ENCODE measurements at places on chromosomes 1 and 21.

DNA sequence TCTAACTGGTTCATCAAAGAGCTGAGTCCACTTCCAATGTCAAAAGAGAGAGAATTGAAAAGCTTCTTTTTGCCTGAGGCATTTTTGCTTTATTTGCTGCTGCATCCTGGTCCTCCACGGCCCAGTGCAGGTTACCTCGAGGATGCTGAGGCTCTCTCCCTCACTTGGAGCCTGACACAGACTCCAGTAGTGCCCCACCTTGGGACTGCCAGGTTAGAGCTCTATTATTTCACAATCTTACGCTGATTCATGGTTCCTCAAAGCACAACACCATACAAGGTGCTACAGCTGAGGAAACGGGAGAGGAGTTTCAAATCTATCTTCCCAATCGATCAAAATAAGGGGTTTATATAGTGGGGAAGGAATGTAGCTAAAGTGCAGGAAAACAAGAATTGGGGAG is 13.6 kb upstream of the PLPPR4 start:
- no peak for DNase-seq

- DNase-seq = no peak
Observed at GRCh38 chr1:226816576-226816975, 53.8 kb upstream of the PSEN2 start.

GRCh38 chr1:157517016-157517415 is 35.3 kb downstream of the FCRL5 start:
- no peak for DNase-seq

GRCh38 chr21:44449473-44450363 is 5.6 kb upstream of the LRRC3 start:
- no peak for DNase-seq

DNA sequence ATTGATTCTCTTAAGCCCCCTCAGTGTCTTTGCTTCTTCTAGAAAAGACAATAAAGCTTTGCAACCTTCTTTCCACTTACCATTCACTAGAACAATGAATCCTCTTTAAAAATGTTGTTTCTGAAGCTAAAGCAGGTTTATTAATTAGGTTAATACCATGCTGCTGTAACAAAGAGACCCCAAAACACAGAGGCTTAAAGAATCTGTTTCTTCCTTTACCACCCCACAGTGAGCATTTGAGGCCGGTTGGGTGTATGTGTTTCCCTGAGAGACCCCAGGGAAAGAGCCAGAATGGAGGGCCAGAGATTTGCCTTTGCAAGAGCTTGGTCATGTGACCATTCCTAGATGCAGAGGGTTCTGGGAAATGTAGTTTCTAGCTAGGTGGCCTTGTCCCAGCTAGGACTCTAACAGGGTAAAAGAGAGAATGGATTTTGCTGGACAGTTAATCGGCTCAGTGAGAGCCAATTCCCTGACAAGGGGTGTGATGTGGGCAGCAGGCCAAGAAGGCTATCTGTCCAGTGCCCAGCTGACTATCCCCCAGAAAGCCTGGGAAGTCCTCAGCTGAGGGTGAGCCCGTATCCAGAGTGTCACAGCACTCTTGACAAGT is 191.8 kb upstream of the TMEM51 start:
- DNase-seq = no peak

- no peak for DNase-seq
Observed at GRCh38 chr21:44671911-44672310, 5.2 kb upstream of the KRTAP12-2 start.

DNA sequence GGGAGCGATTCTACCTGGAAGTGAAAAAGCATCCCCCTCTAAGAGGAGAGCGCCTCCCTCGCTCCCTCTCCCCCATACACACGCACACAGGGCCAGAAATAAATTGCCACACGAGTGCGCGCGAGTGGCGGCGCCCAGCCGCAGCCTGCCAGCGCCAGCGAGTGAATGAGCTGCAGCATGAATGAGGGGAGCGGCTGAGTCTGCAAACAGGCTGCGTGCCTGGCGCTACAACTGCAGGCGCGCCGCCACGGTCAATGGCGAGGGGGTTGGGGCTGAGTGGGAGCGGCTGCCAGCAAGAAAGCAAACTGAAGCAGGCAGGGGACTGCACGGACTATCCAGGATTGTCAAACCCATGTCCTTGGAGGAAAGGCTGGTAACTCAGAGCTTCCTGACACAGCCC is 2.2 kb downstream of the CAMK1G start:
- DNase-seq = no peak

DNA sequence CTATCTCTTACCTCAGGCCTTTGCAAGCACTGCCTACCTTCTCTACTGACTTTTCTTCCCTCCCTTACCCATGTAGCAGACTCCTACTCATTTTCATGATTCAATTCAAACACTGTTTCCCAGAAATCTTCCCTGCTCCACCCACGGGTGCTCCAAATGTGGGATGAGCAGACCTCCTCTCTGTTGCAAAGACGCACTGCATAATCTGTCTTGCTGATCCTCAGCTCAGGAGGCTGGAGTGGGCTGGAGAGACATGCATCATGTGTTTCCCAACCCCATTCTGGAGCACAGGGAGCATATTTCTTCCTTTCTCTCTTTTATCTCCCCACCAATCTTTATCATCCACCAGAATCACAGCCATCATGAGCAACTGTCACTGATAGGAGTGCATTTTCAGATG is 459.9 kb upstream of the NFIA start:
- DNase-seq = no peak

DNA sequence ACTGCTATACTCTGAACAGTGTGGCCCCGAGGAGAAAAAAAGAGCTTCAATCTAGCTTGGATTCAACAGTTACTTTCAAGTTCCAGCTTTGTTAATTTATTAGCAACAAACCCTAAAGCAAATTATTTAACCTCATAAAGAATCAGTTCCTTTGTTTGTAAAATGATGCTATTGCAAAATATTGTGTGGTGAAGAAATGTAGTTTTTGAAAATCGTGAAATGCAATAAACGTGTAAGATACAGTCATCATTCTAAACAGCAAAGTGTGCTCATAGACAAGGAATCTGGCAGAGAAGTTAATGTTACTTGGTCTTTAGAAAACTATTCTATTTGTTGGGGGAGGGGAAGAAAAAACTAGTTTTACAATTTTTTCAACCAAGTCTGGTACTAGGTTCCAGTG is 297.6 kb upstream of the ADGRL4 start:
- DNase-seq = no peak

DNA sequence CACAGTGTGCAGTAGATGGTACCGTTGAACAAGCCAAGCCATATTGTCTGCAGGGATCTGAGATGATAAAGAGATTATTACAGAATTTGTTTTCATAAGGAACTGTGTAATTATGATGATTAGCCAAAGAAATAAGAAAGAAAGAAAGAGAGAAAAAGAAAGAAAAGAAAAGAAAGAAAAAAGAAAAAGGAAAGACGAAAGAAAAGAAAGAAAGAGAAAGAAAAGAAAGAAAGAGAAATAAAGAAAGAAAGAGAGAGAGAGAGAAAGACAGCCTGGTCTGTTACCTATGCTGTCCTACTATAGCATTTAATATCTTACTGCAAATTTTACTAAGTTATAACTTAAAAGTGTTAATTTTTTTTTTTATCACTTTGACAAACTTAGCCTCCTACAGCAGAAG is 43.6 kb downstream of the KCNK1 start:
- DNase-seq = no peak

GRCh38 chr1:7669559-7670311 is 101.4 kb upstream of the VAMP3 start:
- DNase-seq = peak; percentile 66

- DNase-seq = no peak
Observed at GRCh38 chr1:7223334-7224080, 438.3 kb downstream of the CAMTA1 start.

DNA sequence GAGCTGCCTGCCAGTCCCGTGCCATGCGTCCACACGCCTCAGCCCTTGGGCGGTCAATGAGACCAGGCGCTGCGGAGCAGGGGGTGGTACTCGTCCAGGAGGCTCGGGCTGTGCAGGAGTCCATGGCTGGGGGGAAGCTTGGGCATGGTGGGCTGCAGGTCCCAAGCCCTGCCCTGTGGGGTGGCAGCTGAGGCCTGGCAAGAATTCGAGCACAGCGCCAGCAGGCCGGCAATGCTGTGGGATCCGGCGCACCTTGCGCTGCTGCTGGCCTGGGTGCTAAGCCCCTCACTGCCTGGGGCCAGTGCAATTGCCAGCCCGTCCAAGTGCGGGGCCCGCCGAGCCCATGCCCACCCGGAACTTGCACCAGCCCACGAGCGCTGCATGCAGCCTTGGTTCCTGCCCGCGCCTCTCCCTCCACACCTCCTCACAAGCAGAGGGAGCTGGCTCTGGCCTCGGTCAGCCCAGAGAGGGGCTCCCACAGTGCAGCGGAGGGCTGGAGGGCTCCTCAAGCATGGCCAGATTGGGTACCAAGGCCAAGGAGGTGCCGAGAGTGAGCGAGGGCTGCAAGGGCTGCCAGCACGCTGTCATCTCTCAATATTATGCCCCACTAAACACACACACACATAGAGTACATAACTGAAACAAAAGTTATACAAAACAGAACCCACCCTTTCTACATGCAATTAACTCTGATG is 307.7 kb downstream of the LMO4 start:
- no peak for DNase-seq

DNA sequence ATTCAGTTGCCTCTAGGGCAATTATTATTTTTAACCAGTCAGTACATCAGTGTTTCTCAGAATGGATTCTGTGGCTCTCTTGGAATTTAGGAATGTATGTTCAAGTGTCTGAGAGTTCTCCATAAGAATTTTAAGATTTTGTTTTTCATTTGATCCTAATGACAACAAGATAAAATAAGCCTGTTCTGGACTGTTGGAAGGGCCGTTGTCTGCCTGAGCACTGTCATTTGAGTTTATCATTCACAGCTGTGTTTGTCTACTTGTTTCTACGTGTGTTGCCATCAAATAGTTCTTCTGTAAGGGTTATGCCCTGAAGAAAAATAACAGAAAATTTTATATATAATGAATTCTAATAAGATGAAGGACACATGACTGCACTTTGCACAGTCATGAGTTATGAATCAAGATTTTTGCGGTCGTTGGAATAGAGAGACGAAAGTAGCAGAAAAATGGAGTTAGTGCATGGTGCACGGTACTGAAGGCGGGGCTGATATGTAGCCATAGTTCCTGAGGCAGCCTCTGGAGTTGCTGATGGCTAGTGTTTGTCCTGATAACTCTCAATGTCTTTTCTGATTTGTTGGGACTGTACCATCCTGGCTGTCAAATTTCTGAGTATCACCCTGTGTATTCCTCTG is 92.5 kb downstream of the NOS1AP start:
- DNase-seq = no peak

DNA sequence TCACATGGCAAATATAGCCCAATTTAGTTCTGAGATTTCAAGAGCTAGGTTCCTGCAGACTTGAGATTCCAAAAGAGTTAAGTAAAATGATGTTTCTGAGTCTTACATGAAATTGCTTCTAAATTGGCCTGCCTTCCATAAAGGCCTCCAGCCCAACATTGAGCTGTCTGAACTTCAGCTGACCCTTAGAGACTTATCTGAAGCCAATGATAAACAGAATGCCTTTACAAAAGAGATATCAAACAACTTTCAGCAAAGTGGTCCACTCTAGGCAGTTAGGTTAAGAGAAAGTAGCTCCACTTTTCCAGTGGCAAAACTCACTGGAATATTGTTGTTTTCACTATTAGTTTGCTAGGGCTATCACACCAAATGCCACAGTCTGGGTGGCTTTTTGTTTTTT is 6.3 kb upstream of the RC3H1 start:
- DNase-seq = no peak

- DNase-seq = no peak
Observed at GRCh38 chr1:39328095-39328494, 123.6 kb downstream of the MACF1 start.

DNA sequence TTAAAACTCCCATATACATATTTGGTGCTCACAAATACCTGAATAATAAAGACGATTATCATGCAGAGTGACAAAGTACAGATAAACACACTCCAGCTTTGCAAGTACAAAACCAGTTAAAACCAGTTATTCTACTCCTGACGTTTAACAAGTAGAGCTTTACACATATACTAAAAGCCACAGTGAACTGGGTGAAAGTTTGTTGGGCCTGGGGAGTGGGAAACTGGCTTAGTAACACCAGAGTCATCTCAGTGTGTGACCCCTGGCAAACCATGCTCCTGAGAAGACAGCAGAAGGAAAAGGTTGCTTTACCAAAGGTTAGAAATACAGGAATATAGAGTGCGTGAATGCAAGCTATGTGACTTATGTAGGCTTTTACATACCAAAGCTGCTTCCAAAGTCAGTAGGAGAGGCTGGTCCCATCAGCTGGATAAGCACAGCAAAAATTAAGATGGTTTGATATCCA is 148.1 kb downstream of the NRIP1 start:
- DNase-seq = no peak

DNA sequence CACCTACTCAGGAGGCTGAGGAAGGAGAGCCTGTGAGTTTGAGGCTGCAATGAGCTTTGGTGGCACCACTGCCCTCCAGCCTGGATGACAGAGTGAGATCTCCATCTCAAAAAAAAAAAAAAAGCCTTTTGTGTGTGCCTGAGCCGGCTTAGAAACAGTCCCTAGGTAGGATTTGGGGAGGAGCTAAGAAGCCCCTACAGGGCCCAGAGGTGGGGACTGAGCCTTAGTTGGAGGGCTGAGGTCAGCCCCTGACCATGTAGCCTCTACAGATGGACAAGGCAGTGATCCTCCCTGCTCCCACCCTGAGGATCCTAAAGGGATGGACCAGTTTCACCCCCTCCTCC is 2.5 kb downstream of the ADAMTSL4 start:
- DNase-seq = no peak

DNA sequence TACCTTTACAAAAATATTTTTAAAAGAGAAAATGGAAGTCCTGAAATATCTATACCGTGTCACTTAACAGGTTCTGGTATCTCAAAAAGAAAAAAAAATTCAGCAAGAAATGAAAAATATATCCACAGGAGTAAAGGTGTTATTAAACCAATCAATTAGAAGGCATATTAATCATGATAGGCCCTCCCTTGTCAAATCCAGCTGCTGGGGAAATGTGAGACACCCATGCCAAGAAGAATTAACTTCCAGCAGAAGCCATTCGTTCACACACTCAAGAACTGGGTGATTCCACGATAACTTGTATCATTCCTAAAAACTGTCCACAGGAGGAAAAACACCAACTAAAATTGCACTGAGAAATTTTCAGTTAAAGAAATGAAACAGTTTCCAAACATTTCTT is 57.6 kb downstream of the APP start:
- DNase-seq = no peak

DNA sequence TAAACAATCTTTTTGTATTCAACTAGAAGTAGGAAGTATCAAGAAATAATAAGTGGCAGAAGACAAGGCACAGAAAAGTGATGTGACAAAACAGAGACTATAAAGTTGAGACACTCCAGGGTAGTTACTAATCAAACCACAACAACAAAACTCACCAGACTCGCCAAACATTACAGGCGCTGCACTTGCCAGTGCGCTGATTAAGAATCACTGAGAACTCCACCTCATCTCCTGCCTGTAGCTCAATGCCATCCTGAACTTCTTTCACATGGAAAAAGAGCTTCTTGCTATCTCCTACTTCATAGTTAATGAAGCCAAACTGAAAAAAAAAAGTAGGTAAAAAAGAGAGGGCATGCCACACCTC is 2.8 kb upstream of the NRAS start:
- DNase-seq = no peak
